ENCODE measurements at places on chromosomes 12 and 14.

DNA sequence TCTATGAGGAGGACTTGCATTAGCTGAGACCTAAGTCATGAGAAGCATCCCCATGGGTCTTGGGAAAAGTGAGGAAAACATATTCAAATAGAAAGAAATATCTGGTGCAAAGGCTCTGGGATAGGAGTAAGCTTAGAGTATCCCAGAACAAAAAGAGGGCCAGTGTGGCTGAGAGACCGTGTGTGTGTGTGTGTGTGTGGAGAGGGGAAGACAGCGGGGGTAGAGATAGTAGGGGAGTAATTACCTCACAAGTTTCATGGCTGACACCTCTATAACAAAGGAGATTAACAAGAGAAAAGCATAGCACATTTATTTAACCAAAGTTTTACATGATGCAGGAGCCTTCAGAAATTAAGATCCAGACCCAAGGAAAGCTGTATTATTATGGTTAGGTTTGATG, 440.5 kb downstream of the RAD51B start:
- DNase-seq, result no peak

DNA sequence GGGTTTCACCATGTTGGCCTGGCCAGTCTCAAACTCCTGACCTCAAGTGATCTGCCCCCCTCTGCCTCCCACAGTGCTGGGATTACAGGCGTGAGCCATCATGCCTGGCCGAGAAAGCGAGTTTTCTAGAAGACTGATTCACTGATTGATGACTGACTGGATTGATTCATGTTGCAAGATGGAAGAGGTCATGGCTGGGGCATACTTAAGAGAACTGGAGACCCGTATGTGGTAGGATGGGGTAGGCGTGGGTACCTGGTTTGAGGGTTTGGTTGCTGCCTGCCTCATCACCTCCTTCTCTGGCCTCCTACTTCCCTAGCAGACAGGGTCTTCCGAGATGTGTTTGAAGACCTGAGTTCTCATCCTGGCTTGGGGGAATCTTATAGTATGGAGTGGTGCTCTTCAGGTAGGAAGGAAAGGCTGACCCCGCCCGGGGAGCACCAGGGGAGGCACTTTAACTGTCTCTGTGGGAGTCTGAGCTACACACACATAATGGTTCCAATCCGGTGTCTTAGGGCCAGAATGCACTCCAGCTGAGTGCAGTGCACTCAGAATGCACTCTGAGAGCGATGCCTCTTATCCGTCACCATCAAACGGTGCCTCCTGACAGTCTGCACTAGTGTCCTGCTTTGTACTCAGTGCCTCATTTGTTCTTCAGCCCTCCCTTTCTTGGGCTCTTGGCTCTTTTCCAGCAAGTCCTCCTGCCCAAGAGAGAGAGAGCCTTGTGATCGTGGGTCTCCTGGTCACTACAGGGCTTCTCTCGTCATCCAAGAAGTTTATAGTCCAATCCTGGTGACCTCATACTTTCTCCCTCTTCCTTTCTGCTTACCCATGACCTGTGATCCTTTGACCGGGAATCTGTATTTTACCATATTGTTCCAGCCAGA, 19.7 kb downstream of the PLEKHG3 start:
- DNase-seq, result peak; percentile 11

DNA sequence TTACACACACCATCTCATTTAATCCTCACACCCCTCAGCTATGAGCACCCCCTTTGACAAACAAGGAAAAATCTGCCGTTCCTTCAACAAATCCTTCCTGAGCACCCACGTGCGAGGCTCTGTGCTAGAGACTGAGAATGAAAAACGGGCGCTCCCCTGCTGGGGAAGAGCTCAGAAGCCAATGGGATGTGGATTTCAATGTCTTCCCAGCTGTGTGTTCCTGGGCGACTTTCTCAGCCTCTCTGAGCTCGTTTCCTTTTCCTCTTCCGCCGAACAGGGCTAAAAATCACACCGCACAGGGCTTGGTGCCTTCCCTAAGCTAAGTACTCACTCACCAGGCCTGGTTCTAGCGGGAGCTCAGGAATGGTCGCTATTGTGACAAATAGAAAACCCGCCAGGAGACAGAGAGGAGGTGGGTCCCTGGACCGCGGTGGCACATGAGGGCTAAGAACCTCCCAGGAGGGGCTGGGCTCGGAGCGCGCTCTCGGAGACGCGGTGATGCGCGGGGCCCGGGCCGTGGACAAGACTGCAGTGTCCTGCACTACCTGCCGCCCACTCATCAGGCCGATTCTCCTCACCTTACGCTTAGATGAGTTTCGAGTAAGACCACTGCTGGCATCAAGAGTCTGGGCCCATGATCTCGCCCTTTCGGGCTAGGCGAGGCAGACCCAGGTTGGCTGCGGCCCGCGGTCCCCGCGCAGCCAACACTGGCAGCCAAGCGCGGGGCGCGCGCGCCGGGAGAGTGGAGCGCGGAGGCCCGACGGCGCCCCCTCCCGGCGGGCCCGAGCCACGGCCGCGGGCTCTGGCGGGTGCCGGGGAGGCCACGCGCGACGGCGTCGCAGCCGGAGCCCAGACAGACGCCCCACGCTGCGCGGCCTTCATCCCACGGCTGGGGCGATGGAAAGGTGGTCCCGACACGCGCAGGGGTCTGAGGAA, 17.0 kb downstream of the ZDHHC22 start:
- DNase-seq, result peak; percentile 40

DNA sequence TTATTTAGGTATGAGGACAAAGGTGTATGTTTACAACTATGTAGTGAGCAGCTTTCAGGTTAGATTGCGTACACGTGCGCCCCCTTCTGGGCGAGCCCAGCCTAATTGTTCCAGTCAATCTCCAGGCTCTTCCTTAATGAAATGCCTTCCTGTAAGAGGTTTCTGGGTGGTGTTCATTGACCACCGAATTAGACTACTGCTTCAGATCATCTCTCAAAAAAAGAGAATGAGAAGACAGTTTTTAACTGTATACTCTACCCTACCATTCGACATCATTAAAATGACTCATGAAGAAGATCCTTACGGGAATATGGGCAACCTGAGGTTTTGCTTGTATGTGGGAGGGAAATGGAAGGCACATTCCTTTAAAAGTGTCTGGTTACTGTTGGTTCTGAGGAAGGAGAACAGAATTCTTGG, 2.1 kb downstream of the LUM start:
- peak; percentile 11 for DNase-seq

- DNase-seq, result peak; percentile 80
These were observed 96.2 kb upstream of the PTPRB start for GRCh38 chr12:70733385-70733784.

- DNase-seq, result no peak
These were observed 213.6 kb downstream of the DIO2 start for GRCh38 chr14:79997509-79998208.

All from SK-N-DZ (cell line).